T-helper 2 cell treated with Interferon-gamma antibody and Interleukin-4, amounts not matched to agents 5 μg/mL and 100 μg/mL, for 36 hours (primary cell): ENCODE measurements at places on chromosomes 11 and 22.

DNA sequence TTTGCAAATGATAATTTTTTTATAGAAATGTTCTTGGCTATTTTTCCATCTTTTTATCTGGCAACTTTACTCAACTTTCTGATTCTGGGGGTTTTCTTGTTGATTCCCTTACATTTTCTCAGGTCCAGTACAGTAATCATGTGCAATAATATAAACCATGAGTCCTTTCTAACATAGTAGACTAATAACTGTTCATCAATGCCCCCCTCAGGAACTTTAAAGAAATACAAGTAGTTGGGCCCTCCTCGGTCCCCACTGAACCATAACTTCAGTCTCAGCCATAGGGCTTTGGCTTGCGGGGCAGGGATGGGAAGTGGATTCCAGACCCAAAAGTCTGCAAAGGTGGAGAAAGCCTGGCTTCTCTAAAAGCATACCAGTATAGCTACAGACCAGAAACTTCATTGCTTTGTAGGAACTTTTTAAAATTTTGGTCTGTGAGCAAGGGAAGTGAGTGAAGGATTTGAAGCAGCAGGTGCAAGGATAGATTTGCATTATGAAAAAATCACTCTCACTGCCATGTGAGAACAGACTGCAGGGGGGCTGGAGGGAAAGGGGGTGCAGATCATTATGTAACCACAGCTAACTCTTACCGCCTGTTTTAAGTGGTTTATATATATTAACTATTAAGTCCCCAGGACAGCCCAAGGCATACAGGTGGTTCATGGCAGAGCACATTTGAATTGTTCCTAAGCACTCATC is 10.4 kb upstream of the TUB start:
- no peak for DNase-seq

- DNase-seq: no peak
Observed at GRCh38 chr22:47307326-47307725, 544.9 kb downstream of the TBC1D22A start.

DNA sequence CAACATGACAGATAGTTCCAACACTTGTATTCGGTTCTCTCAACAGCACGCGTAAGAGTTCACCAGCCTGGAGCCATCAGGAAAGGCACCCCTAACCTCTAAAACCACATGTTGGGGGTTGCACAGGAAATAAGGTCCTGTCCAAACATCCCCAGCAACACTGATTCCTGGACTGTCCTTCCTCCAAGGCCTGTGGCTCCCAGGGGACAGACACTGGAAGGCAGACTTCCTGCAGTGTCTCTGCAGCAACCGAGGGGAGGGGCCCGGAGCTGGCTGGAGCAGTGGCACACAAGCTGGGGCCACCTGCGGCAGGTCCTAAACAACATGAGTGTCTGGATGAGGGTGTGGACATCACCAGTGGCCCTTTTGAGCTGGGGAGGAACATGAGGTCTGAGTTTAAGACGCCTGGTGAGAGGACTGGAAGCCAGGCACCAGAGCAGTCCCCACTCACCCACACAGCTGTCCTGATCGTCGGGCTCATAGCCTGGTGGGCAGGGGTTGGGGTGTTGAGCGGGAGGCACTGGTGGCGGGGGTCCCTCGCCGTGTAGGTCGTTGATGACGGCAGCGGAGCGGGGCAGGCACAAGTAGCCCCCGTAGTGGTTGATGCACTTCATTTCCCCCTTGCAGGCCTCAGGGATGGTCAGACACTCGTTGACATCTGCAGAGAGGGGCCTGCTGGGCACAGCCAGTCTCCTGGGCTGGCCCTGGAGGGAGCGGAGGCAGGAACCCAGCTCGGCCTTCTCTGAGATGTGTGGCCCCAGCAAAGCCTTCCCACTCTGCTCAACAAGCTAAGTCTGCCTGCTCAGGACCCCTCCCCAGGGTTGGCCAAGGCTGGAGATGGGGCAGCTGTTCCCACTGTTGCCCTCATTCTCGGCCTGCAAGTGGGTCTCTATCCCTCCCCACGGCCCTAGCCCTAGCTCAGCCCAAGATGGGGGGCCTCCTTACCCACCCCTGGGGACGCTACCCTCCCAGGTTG is 1.6 kb downstream of the EFEMP2 start:
- DNase-seq: no peak

- no peak for DNase-seq
Observed at GRCh38 chr11:134664447-134665187, 252.6 kb upstream of the B3GAT1 start.

DNA sequence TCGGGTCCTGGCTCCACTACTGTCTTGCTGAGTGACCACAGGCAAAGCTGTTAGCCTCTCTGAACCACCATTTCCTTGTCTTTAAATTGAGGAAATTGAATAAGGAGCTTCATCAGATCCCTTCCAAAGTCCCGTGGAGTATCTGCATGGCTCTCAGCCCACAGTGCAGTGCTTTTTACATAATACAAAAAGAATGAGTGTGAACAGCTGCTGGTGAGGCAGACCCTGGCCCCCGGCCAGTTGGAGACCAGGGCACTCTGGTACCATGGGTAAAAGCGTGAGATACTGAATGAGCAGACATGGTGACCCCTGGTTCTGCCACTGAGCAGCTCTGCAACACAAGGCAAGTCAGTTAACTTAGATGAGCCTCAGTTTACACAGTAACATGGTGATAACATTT is 86.8 kb downstream of the GALNT18 start:
- no peak for DNase-seq
